ENCODE measurements at places on chromosomes 6 and 20.

DNA sequence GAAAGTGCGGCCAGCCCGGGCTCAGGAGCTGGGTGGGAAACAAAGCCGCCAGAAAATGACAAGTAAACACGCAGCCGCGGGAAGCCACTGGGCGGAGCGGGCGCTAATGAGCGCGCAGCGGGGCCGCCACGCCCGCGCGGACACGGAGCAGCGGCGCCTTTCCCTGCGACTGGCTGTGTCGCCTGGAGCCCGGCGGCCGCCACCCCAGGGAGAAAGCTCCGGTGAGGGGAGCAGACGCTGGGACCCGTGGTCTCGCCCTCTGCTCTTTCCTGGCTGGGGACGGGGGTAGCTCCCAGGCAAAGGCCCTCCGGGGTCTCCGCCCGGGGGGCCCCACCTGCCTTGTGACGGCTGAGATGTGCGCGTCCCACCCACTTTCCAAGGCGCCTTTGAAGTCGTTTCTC, 54.9 kb downstream of the PRR18 start:
- no peak for DNase-seq

DNA sequence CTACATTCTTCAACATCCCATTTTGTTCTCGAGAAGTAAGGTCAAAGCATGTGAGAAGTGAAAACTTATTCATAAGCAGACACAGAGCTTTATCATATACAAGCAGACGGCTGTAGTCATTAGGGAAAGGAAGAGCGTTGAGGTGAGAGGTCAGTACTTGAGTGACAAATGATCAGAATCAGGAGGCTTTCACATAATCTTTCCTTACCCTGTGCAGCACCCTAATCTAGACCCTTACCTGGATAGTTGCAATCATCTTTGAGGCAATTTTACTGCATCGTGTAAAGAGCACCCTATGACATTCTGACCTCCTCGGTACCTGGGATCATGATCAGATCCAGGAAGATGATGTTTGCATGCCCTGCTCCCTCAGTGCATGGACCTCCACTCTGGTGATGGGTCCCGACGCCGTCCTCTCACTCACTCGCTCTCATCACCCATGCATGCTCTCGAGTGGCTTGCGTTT, 62.7 kb downstream of the RNF182 start:
- DNase-seq: no peak

DNA sequence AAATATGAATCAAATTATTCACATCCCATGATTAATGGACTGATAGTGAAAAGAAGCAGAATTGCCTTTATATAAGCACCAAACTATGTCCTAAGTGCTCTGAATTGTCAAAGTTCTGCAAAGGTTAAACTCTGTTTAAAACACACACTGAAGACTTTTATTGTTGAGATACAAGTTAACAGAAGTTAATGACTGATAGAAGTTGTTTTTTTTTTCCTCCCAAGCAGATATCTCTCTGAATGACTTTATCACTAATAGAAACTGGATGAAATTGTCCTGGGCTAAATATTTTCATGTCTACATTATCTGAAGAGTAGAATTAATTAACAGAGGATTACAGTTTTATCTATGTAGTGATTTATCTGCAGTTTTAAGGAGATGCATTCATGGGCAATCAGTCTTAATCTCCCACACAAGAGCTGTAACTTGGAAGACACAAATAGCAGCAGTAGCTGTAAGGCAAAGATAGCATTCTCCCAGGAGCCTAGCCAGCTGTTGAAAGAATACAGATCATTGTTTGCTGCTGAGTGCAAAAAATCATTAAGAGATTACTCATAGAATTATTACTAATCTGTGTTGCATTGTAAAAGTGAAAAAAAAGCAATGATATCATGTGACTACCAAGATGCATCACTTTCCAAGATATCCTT, 49.9 kb downstream of the BMP5 start:
- peak; percentile 10 for DNase-seq

GRCh38 chr6:4698901-4699659, 77.1 kb upstream of the CDYL start:
- no peak for DNase-seq

DNA sequence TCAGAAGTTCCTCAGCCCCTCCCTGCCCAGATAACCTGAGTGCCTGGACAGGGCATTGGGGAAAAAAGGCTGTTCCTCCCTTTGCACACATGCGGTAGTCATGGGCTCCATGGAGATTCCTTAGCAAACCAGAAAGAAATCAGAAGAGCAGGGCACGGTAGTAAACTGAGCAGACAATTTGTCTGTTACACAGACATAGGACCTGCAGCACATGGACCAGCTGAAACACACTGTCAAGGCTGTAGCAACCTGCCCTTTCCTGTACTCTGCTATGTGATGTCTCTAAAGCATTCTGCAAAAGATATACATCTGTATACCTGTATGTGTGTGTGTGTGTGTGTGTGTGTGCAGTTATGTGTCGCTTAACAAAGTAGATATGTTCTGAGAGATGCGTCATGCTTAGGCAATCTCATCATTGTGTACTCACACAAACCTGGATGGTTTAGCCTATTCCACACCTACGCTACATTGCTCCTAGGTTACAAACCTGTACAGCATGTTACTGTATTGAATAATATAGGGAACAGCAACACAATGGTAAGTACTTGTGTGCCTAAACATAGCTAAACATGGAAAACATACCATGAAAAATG, 44.4 kb upstream of the BMP5 start:
- DNase-seq: no peak

GRCh38 chr6:125738276-125738675, 11.2 kb upstream of the HEY2 start:
- DNase-seq: no peak

DNA sequence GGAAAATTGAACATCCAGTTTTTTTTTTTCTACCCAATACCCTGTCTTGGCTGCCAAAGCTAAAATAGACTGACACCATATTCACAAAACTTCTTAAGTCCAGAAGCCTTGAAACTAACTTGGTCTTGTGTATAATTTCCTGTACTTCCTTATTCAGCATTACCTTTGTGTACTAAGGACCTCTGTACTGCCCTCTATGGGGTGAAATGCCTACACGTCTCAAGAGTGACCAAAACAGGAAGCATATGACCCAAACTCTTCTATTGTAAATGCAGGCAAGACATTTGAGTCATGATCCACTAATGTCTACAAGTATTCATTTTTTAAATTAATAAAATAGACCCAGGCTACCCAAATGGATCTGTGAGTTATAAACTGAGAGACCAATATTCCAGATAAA, 50.4 kb downstream of the HMGCLL1 start:
- no peak for DNase-seq

- DNase-seq: no peak
Observed at GRCh38 chr6:43671801-43672690, 15.5 kb downstream of the MRPS18A start.

DNA sequence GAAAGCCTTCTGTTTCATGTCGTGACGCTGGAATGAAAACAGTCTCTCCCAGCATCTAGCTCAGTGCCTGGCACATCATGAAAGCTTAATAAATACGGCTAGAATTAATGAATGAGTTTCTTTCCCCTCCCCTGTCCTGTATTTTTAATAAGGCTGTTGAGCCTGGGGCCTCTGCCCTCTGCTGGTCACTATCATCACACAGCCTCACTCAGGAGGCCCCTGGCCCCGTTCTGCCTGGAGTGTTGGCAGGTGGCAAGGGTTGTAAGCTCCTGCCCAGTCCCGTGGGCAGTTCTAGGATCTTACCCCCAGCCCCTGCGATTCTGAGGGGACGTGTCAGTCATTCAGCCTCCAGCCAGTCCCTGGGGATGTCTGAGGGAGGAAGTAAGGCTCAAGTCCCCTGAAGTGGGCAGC, 41.4 kb downstream of the PHACTR3 start:
- no peak for DNase-seq

DNA sequence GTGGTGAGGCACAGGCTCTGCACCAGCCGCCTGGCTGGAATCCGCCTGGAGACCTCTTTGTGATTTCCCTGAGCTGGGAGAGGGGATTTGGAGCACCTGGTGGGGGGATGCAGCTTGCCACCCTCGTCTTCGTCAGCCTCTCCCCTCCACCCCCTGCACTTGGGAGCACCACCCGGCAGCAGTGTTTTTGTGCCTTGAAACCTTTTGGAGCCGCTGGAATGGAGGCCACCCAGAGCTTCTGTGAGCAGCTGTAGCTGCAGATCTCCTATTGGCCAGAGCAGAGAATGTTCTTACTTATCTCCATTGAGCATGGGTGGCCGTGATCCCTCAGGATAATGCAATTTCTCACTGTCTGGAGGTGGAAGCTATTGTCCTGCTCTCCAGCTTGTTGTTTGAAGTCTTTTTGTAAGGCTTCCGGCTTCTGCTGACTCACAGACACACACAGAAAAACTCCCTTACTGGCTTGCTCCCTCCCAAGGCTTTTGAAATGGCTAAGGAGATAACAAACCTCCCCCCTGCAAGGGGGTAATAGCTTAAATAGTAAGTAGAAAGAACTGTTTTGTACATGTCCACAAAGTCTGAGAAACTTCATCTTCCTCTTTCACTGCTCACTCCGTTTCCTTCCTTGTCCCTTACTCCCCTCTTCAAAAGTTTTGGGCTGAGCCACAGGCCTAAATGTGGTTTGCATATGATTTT, 271.2 kb downstream of the PRL start:
- no peak for DNase-seq

DNA sequence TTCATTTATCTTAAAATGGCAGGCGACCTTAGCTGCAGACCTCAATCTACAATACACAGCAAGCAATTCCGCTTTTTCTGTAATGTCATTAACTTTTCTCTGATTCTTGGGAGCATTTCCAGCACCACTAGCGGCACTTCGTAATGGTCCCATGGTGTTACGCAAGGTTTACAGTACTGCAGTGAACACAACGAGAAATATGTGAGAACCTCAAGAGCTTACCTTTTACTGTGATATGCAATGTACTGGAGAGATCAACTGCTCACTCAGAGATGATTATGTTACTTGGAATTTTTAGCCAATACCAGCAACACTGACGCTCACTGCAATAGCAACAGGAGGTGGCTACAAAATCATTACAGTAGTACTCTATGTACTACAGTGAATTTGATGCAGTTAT, 2.8 kb upstream of the CEP43 start:
- no peak for DNase-seq

DNA sequence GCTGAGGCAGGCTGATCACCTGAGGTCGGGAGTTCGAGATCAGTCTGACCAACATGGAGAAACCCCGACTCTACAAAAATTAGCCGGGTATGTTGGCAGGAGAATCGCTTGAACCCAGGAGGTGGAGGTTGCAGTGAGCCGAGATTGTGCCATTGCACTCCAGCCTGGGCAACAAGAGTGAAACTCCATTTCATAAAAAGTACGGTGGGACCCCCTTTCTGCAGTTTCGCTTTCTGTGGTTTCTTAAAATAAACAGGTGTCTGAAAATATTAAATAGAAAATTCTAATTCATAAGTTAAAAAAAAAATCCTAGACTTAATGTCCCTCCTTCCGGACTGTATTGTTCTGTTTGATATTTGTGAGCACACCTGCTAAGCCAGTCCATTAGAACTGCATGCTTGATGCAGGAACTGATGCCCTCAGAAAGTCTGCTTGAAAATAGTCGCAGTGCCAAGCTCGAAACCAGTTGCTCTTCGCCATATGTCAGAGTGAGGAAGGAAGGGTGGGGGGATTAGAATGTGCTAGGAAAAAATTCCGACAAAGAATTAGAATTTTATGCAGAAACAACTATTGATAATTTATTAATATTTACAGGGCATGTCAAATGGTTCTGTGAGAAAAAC, 85.9 kb downstream of the JARID2 start:
- no peak for DNase-seq

GRCh38 chr20:58709703-58710039, 17.1 kb downstream of the NPEPL1 start:
- DNase-seq: no peak

- no peak for DNase-seq
Observed at GRCh38 chr6:40524797-40525585, 62.2 kb downstream of the LRFN2 start.

- no peak for DNase-seq
Observed at GRCh38 chr6:45812922-45813321, 202.7 kb downstream of the CLIC5 start.

GRCh38 chr20:48709058-48709691, 118.6 kb downstream of the PREX1 start:
- no peak for DNase-seq

DNA sequence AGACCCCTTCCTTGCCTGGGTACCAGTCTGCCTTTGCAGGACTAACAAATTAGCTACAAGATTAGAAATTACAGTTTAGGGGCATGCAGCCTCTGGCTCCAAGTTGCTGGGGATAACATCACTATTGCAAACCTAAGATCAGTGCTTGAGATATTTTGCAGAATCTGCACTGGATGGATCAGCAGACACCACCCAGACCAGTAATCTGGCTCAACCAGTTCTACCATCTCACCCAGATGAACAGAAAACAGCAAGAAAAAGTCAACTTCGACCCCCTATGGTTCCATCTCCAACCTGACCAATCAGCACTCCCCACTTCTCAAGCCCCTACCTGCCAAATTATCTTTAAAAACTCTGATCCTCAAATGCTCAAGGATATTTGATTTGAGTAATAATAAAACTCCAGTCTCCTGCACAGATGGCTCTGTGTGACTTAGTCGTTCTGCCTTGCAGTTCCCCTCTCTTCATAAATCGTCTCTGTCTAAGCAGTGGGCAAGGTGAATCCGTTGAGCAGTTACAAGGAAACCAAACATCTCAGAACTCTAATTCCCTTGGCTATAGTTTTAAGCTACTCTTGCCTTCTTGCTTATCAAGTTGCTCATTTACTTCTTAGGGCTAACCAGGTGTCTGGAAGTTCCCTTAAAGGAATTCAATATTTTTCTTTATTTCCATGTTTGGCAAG, 16.1 kb upstream of the LMBRD1 start:
- DNase-seq: no peak

DNA sequence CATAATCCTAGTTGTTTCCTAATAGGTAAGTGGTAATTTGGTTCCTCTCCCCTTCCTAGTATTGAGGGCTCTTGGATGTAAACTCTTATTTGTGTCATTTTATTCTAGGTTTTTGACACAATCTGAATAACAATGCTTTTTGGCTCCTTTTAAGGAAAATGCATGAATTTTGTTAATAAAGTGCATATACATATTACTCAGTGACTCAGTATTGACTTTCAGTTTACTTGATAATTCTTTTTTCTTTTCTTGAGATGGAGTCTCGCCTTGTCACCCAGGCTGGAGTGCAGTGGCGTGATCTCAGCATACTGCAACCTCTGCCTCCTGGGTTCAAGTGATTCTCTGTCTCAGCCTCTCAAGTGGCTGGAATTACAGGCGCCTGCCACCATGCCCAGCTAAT, 19.1 kb downstream of the ITCH start:
- no peak for DNase-seq

- DNase-seq: no peak
Observed at GRCh38 chr6:106182455-106182854, 96.3 kb downstream of the PRDM1 start.

- DNase-seq: no peak
Observed at GRCh38 chr6:159450815-159451465, 242.1 kb downstream of the SOD2 start.

- DNase-seq: no peak
Observed at GRCh38 chr6:149147938-149148718, 169.4 kb upstream of the TAB2 start.

DNA sequence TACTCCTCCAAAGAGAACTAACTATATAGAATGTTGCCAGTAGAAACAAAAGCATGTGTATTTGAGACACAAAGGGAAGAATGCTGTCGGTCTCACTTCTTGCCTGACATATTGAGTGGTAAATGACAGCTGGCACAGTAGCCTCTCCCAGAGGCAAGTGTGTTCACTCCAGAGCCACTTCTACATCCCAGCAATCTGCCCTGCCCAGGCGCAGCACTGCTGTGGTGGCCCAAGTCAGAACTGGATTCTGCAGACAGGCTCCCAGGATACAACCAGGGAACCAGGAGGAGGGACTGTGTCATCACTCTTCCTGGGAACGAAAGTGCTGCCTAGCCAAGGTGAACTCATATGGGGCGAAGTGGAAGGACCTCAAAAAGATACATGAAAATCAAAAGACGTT, 103.2 kb upstream of the ARMC2 start:
- DNase-seq: no peak
